Stimulated activated CD8-positive, alpha-beta memory T cell treated with anti-CD3 and anti-CD28 coated beads, Interleukin-4, amount 100 ng/mL, for 1 hour (primary cell): ENCODE measurements at places on chromosomes 3 and 15.

DNA sequence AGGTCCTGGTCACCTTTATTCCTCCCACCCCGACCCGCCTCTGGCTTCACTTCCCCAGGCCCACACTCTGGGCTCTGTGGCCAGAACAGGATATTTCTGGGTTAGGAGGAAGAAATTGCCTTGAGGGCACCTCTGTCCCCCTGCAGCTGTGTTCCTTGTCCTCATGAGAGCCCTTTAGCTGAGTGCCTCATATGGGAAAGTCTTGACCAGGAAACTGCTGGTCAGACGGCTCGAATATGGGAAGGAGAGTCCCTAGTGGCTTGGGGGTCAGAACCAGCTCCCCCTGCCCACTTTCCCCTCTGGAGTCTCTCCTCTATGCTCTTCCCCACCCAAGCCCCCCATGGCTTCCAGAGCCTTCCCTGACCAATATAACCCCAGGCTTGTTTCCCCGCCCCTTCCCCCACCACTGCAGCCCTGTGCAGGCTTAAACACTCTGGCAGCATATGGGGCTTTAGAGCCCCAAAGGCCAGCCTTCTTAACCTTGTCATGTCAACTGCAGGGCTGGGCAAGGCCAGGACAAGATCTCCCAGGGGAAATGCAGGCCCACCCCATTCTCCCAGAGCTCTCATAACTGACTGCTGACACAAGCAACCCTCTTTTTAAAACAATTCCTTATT lies 36.4 kb downstream of the SEC22C start:
- DNase-seq = no peak

DNA sequence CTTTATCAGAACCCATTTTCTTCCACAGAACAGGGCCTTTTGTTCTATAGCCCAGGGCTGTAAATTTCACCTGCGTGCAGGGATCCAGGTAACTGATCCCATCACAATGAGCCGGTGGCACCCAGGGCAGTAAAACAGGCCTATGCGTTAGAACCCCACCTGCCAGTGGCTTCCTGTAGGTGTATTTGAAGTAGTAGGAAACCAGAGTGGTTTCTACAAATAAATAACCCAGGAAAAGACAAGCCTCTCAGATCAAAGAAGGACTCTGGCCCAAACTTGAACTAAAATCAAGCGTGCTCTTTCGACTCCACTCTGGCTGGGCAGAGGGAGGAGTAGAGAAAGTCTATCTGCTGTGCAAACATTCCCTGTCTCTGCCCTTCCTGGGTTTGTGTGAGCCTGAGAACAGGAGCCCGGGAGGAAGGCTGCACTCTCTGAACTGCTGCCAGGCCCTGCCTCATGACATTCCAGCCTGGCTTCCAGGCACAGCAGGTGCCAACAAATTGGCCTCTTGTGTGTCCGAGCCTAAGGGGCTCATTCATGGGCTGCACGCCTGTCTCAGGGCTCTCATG lies 77.7 kb downstream of the CEMIP start:
- no peak for DNase-seq

DNA sequence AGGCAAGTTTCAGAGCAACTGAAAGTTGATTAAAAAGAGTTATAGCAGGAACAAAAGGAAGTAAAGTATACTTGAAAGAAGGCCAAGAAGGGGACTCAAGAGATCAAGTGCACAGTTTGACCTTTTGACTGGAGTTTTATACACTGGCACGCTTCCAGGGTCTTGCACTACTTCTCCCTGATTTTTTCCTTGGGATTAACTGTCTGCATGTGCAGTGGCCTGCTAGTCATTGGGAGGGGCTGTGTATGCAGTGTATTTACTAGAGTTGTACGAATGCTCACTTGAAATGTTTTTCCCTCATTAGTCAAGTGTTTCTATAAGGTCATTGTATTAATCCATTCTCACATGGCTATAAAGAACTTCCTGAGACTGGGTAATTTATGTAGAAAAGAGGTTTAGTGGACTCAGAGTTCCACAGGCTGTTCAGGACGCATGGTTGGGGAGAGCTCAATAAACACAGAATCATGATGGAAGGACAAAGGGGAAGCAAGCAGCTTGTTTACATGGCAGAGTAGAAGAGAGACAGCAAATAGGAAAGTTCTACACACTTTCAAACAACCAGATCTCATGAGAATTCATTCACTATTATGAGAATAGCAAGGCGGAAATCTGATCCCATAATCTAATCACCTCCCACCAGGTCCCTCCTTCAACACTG lies 571.8 kb downstream of the ZPLD1 start:
- DNase-seq = no peak

GRCh38 chr3:128487813-128488635 lies 5.0 kb downstream of the GATA2 start:
- no peak for DNase-seq

GRCh38 chr3:49727154-49727923 lies 3.6 kb upstream of the GMPPB start:
- DNase-seq = no peak

DNA sequence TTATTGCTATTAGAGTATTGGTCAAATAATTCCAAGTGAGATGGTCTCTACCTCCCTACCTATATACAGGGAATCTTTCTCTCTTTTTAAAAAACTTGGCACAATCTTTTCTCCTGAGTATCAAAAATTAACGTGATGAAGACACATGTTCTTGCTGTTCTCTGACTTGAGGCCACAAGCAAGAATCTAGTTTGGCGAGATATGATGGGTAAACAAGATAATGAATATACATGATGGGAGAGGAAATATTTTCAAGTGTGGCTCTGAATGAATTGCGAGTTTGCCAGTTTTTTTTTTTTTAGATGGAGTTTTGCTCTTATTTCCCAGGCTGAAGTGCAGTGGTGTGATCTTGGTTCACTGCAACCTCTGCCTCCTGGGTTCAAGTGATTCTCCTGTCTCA lies 11.6 kb downstream of the NR1D2 start:
- DNase-seq = no peak

DNA sequence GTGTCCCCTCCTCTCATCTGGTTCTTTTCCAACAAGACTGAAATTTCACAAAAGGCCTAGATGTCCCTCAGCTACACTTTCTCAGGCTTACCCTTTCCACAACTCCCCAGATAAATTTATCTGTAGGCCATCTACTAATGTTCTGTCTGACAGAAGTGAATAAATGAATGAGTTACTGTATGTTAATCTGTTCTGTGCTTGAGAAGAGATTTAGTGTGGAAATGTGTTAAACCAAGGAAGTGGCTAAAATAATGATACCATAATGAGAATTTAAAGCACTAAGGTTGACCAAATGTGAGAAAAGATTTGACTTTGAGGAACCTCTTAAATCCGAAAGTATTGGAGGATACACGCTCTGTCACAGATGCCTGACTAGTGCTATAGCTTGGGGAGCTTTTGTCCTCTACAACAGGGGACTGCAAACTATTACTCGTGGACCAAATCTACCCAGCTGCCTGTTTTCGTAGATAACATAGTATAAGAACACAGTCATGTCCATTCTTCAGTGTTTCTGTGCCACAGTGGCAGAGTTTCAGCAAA lies 74.8 kb upstream of the P2RY1 start:
- DNase-seq = no peak

GRCh38 chr3:187739561-187740332 lies 5.5 kb downstream of the BCL6 start:
- DNase-seq = peak; percentile 62

- DNase-seq = no peak
Measured at GRCh38 chr3:126439968-126440708, 35.6 kb downstream of the ZXDC start.

DNA sequence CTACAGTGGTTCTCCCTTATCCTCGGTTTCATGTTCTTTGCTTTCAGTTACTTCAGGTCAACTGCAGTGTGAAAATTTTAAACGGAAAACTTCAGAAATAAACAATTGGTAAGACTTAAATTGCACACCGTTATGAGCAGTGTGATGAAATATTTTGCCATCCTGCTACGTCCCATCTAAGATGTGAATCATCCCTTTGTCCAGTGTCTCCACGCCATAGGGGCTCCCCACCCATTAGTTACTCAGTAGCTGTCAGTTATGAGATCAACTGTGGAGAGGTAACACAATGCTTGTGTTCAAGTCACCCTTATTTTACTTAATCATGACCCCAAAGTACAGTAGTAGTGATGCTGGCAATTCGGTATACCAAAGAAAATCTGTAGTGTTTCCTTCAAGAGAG lies 47.4 kb downstream of the TJP1 start:
- no peak for DNase-seq

GRCh38 chr3:5053021-5053831 lies 68.9 kb upstream of the ARL8B start:
- no peak for DNase-seq

GRCh38 chr3:151402349-151402748 lies 17.8 kb upstream of the P2RY12 start:
- DNase-seq = no peak

DNA sequence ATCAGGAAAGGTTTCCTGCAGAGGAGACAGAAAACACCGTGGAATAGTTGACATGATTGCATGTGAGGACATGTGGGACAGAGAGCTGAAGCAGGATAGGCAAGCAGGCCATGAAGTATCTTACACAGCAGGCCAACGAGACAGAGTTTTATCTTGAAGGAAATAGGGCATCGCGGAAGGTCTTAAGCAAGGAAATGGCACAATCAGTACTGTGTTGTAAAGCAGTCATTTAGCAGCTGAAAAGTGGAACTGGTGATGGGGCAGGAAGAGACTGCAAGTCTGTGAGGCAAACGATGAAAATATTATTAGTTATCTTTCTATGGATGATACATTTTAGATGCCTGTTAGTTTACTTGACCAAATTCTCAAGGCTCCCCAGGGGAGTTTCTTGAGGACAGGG lies 535.1 kb downstream of the SOX2 start:
- DNase-seq = no peak

DNA sequence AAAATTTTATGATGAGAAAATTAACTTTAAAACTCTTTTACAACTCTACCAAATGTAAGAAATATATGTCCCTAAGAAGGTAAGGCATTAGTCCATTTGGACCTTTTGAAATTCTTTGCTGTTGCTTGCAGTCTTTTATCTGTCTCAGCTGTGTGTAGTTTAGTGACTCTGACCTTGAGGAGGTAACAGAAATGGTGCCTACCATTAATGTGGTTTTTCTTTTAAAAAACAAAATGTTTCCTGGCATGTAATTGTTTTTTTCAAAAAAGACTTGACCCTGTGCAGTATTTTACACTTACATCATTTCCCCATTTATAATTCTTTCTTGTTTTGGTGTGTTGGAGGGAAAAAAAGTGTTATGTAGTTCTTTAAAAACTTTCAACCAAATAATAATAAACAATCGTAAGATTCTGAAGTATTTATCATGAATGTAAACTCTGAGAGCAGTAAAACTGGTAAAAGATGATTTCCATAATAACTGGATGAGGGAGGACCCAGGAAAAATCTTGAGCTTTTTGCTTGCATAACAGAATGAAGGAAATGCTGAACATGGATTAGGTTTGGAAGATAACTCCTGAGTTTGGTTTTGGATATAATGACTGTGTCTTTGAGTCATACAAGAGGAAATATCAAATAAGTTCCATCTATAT lies 225.1 kb downstream of the CHST2 start:
- DNase-seq = no peak

DNA sequence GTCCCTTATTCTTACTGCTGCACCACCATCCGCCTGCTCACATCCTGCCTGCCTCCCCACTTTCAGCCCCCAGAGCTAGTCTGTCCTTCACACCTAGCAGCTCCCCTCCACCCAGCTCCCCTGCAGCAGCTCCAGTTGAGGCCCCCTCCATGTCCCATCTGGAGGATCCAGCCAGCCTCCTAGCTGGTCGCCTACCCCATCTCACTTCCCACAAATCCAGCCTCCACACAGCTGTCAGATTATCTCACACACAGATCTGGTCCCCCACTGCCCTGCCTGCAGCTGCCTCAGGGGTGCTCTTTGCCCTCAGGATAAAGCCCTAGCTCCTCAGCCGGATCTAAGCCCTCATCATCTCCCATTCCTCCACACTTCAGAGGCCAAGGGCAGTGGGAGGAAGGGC lies 8.8 kb upstream of the SEMA7A start:
- no peak for DNase-seq
